ENCODE measurements at places on chromosomes 16 and 17.

- DNase-seq, result no peak
These were observed 9.5 kb downstream of the ADGRG1 start for GRCh38 chr16:57637965-57638364.

GRCh38 chr17:58092797-58093385 lies 9.7 kb downstream of the DYNLL2 start:
- no peak for DNase-seq

- DNase-seq, result no peak
These were observed 26.3 kb downstream of the CEP112 start for GRCh38 chr17:66165537-66166123.

DNA sequence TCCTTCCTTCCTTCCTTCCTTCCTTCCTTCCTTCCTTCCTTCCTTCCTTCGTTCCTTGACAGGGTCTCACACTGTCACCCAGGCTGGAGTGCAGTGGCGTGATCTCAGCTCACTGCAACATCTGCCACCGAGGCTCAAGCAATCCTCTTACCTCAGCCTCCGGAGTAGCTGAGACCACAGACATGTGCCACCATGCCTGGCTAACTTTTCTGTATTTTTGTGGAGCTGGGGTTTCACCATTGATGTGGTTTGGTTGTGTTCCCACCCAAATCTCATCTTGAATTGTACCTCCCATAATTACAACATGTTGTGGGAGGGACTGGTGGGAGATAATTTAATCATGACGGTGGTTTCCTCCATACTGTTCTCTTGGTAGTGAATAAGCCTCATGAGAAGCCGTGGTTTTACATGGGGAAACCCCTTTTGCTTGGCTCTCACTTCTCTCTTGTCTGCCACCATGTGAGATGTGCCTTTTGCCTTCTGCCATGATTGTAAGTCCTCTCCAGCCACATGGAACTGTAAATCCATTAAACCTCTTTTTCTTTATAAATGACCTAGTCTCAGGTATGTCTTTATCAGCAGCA lies 90.3 kb upstream of the MPHOSPH6 start:
- DNase-seq, result no peak

- DNase-seq, result peak; percentile 81
These were observed 4.7 kb downstream of the SLC12A3 start for GRCh38 chr16:56869513-56870275.

DNA sequence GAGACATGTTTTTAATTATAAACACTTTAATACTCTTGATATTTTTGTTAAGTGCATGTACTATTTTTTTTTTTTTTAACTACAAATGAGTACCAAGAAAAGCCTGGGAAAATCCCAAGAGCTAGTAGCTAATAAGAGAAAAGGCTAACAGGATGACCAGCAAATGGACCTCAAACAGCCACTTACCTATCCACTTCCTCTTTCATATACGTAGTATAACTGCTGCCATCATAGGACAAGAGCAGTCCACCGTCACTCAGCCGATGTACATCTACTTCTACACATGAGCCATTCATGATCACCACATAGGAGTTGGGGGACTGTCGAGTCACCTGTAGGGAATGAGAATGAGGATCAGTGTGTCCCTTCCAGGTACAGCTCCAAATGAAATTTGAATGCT lies 128.0 kb upstream of the C17orf78 start:
- DNase-seq, result no peak

DNA sequence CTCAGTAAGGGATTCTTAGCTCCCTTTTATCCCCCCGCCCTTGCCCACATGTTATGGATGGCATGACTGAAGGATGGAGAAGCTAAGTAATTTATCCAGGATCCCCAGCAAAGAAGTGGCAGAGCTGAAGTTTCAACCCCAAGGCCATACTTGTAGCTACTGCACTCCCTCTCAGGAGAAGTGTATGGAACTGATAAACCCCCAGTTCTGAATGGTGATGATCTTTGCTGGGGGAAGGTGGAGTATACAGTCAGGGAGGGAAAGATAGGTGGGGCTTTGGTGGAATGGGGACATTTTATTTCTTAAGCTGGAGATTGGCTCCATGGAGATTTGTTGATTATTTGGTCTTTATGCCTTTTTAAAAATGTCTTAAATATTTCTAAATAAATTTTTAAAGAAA lies 58.3 kb downstream of the TNRC6C start:
- DNase-seq, result no peak

- no peak for DNase-seq
These were observed 39.3 kb upstream of the GNG13 start for GRCh38 chr16:839643-840408.

DNA sequence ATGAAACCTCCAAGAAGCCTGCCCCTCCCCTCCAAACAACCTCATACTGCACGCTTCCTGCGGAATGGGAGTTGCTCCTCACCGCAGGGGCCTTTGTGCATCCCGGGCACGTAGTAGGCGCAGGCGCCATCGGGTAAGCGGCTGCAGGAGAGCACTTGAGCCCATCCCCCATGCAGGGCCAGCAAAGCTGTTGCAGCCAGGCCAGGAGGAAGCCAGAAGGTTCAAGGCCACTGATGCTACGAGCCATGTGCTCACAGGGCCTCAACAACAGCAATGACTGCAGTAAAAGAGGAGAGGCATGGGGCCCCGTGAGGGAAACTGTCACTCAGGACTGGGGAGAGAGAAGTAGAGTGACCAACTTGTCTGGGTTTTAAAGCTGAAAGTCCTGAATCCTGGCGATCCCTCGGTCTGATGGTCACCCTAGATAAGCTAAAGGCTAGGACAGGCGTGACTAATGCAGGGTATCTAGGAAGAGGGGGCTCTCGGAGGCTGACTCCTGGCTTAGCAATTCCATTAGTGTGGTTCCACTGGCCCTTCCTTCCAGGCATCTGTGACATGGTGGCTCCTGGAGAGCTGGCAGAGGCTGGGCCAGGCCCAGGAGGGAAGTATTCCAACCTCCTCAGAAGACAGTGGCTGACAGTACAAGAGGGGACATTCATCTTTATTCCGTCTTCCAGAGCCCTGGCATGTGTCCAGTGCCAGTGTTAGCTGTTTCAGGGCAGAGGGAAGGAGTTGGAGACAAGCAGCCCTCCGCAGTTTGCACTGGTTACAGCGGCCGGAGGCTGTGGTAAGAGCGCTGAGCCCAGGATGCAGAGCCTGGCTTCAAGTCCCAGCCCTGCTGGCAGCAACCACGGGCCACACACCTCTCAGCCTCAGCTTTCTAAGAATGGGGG lies 20.8 kb downstream of the GOSR2 start:
- peak; percentile 77 for DNase-seq

- no peak for DNase-seq
These were observed 250.2 kb downstream of the CDH13 start for GRCh38 chr16:82876951-82877350.

Data from H9 (cell line).